ENCODE measurements at places on chromosomes 3 and 15.

- no peak for DNase-seq
These were observed 185.2 kb downstream of the GHSR start for GRCh38 chr3:172262991-172263608.

DNA sequence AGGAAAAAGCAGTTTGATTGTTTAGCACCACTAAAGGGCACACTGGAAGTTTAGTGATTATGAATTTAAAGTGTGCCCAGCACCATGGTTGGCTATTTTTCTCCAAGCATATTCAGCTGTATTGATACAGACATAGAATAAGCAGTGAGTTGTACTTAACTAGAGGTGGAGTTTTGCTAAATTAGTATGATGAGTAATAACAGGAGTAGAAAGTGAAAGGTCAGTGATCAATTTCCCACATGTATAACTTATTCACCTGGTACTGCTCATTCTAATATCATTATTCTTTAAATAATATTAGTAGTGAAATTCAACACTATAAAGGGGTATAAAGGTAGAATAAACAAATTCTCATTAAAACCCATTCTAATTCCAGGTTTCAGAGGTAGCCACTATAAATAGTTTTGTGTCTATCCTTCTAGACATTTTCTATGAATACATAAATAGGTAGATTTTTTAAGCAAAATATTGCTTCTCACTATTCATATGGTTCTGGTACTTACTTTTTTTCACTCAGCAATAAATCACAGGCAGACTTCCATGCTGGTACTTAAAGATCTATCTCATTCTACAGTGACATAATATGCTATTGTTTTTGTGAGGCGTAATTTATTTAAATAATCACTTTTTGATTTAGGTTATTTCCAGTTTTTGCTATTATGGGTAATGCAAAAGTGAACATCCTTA, 732.9 kb downstream of the VGLL3 start:
- DNase-seq: no peak

- DNase-seq: no peak
These were observed 322.5 kb upstream of the COL8A1 start for GRCh38 chr3:99315896-99316295.

GRCh38 chr3:128487813-128488635, 5.0 kb downstream of the GATA2 start:
- DNase-seq: no peak

DNA sequence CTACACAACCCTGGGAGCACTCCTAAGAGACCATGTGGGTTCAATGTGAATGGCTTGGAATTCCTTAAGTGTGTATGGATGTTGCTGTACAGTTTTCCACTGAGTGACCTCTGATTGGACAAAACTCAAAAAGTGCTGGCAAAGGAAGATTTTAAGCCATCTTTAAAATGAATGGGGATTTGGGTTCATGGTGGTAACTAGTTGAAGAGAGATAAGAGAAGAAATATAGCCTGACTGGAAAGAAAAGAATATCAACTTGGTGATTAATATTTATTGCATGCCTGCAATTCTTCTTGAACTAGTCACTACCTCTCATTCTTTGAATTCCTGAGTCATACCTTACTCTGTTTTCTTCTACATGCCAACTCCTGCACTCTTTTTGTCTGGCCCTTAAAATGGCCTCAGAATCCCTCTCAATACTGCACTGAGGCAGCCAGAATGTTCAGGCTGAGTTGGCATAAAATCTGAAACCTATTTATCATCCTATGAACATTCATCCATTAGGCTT, 124.7 kb downstream of the RPL22L1 start:
- DNase-seq: no peak

- no peak for DNase-seq
These were observed 18.1 kb downstream of the GBE1 start for GRCh38 chr3:81743096-81744025.

GRCh38 chr3:7934362-7934761, 567.3 kb upstream of the LMCD1 start:
- no peak for DNase-seq

DNA sequence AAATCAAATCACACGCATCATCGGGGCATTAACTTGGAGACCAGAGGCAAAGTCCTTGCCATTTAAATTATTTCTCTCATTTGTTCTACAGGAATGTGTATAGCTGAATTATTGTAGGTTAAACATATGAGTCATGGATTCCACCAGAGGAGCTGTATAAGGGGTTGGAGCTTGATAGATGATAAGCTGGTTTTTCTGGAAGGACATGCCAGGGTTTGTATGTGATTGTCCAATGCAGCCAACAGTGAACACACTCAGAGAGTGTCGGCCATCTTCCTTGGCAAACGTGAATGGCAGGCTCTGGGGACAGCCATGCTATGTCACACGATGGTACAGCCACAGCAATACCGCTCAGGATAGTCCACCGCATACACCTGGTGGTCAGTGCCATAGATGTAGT, 25.1 kb downstream of the SSUH2 start:
- DNase-seq: no peak

DNA sequence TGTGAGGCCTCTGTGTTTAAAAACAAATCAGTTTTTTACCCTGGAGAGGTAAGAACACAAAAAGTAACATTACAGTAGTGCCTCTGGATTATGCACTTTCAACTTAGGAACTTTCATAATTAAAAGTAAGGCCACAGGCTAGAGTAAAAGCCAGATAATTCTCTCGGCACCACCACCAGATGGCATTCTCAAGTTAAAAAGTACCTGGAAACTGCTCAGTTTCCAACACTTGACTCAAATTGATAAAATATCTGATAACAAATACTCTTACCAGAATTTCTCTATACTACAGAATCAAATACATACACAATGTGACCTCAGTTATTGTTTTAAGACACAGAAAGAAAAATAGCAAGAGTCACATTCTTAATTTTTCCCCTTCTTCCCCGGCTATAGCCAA, 19.9 kb downstream of the SPICE1 start:
- no peak for DNase-seq

- no peak for DNase-seq
These were observed 153.5 kb downstream of the MECOM start for GRCh38 chr3:169509780-169510692.

DNA sequence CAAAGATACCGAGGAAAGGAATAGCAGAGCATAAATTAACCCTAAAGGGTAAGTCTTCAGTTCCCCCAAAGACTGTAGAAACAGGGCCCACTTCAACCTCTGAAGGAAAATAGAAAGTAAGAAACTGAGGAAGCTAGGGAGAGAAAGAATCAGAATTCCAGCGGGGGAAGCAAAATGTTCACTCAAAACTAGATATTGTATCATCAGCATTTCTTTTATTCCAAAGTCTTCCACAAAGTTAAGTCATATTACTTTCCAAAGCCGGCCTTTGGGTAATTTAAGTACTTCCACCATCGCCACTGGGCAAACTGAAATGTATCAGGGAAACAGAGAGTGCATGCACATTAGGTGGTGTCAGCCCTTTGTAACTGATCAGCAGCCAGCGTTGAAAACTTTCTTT, 88.3 kb downstream of the RSL24D1 start:
- DNase-seq: no peak

- no peak for DNase-seq
These were observed 190.5 kb upstream of the NECTIN3 start for GRCh38 chr3:110881069-110881468.

DNA sequence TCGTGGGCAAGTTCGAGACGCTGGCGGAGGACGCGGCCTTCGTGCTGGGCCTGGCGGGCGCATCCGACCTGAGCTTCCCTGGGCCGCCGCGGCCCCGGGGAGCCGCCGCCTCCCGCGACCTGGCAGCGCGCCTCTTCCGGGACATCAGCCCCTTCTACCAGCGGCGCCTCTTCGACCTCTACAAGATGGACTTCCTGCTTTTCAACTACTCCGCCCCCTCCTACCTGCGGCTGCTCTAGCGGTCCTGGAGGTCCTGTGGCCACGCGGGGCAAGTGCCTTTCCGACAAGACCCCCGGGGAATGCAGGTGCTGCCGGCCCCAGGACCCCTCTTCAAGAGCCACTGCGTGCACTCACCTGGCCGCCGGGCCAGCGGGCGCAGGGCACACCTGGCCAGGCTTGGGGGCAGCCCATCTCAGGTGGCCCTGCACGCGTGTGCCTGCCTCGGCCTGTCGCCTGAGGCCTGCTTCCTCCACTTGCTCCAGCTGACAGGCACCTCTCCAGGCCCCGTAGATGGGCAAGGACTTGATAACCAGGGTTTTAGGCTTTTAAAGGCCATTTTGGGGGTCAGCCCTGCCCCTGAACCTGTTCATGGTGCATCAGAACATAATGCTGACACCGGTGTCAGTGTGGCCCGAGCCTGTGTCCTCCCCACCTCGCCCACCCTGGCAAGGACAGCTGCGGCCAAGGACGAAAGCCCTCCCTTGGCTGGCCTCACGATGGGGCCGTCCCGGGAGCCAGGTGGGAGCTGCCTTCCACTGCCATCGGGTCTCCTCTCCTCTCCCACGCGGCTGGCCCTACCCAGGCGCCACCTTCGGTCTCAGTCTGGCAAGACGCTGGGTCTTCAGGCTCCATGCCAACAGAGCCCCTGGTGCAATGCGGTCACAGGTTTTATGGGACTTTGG, 16.1 kb downstream of the C3orf22 start:
- no peak for DNase-seq

- DNase-seq: no peak
These were observed 29.0 kb upstream of the ZMAT3 start for GRCh38 chr3:179100652-179101051.

GRCh38 chr3:132228923-132229322, 88.3 kb upstream of the ACP3 start:
- no peak for DNase-seq

DNA sequence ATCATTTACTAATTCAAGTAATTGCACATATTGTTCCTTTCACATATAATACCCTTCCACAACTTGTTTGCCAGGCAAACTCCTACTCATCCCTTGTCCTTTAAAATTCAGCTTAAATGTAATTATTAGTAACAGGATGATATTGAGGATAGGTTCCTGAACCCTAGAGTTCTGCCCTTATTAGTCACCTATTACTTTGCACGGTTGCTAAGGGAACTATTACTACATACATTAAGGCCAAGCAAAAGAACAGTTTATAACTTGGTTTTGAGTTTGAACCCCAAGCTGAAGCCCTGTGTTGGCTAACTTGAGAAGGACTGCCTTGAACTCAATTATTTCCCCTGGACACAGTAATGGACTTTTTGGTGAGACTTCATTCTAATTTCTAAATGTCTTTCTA, 529.7 kb downstream of the IGSF11 start:
- no peak for DNase-seq

GRCh38 chr15:45812200-45812599, 177.4 kb downstream of the SQOR start:
- DNase-seq: no peak

DNA sequence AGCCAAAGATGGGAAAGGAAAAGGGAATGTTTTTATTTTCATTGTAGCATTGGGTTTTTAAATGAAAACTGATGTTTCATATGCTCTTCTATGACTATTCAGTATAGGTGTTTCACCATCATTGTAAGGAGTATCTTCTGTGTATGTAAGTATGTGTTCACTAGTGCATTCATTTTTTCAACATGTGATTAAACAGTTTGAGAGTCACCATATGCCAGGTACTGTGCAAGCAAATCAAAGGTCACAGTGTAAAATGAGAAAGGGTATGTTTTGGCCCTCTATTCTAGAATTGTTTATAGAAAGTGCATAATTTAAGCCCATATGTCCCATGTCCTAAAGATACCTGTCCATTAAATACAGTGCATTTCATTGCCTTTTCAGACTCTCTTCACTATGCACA, 207.2 kb downstream of the ZBTB20 start:
- DNase-seq: no peak

GRCh38 chr3:47381317-47382157, 716 bp downstream of the PTPN23 start:
- DNase-seq: peak; percentile 41

GRCh38 chr15:92883876-92884435, 16.2 kb upstream of the CHD2 start:
- no peak for DNase-seq

GRCh38 chr3:55620351-55621025, 133.4 kb upstream of the WNT5A start:
- DNase-seq: no peak

GRCh38 chr3:11612515-11613188, 31.1 kb downstream of the VGLL4 start:
- no peak for DNase-seq

DNA sequence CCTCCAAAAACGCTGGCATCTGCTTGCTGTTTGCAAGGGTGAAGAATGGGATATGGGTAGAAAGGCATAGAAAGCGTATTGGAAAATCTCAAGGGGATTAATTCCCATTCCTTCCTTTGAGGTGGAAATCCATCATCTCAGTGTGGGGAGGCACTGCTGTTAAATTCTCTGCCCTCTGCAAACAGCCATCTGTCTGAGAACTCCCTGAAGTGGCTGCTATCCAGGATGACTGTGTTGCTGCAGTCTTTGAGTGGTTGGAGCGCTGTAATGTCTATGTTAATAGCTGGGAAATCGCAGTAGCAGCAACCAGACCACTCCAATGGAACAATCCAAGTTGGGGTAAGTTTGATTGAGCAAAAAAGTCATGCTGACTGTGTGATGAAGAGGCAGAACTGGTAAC, 625.9 kb downstream of the NLGN1 start:
- no peak for DNase-seq

DNA sequence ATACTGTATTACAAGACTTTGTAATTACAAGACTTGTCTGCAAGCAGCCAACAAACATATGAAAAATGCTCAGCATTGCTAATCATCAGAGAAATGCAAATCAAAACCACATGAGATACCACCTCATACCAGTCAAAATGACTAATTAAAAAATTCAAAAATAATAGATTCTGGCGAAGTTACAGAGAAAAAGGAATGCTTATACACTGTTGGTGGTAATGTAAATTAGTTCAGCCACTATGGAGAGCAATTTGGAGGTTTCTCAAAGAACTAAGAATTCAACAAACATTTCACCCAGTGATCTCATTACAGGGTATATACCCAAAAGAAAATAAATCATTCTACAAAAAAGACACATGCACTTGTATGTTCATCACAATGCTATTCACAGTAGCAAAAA, 617.5 kb upstream of the CCDC54 start:
- no peak for DNase-seq

GRCh38 chr15:65762914-65763787, 28.9 kb downstream of the DENND4A start:
- DNase-seq: no peak

GRCh38 chr3:25594007-25594502, 70.7 kb downstream of the TOP2B start:
- no peak for DNase-seq

- DNase-seq: no peak
These were observed 788.7 kb downstream of the OTOL1 start for GRCh38 chr3:162285259-162285658.

GRCh38 chr15:77527164-77527778, 105.4 kb downstream of the LINGO1 start:
- DNase-seq: no peak

Measured in esophagus squamous epithelium (tissue), 5 donors.